Activated T-cell treated with anti-CD3 and anti-CD28 coated beads, Interleukin-2, amount 50 U/mL, for 72 hours (primary cell): ENCODE measurements at places on chromosomes 12 and 14. TPM values are rescaled to one million over a fixed set of nuclear protein-coding genes. Genes with fewer than 3 reads are reported as not detected.

Gene POLR3B
- total RNA-seq, result 5.9 TPM

Gene PDZRN4
- not detected for total RNA-seq

Gene CDCA3
- 67.7 TPM for total RNA-seq

Gene KCNJ8
- total RNA-seq, result not detected

Gene JAG2
- total RNA-seq, result 3.1 TPM

Gene FSCB
- not detected for total RNA-seq

Gene CPNE6
- total RNA-seq, result 0.12 TPM

Gene IL31
- 8.0 TPM for total RNA-seq

Gene HOXC5
- not detected for total RNA-seq

Gene GPRC5D
- total RNA-seq, result not detected

Gene INF2
- total RNA-seq, result 37.6 TPM

Gene C1R
- total RNA-seq, result 5.6 TPM

Gene GUCY2C
- not detected for total RNA-seq

Gene P2RX7
- total RNA-seq, result 14.8 TPM

Gene LRRIQ1
- total RNA-seq, result not detected

Gene LRRC10
- not detected for total RNA-seq

Gene NEDD1
- total RNA-seq, result 58.8 TPM

Gene RPGRIP1
- total RNA-seq, result not detected

Gene PLCZ1
- not detected for total RNA-seq

Gene IFNG
- total RNA-seq, result 34.3 TPM

Gene MYO1H
- total RNA-seq, result not detected

Gene COX6A1
- total RNA-seq, result 282 TPM

Gene NPFF
- total RNA-seq, result 1.3 TPM

Gene MORN3
- total RNA-seq, result 2.4 TPM

Gene LLPH
- total RNA-seq, result 23.1 TPM

Gene TPPP2
- not detected for total RNA-seq
